ENCODE measurements at places on chromosomes 2 and 18.

DNA sequence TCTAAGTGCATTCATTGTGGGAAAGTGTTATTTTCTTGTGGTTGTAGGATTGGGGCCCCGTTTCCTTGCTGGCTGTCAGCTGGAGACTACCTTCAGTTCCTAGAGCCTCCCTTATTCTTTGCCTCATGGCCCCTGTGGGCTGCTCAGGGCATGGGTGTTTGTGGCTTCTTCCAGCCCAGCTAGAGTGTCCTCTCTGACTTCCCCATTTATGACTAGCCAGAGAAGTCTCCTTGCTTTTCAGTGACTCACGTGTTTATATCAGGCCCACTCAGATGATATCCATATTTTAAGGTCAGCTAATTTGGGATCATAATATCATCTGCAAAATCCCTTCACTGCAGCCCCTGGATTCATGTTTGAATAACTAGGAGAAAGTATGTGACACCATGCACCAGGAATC, 62.8 kb downstream of the DTNA start:
- DNase-seq, result no peak

DNA sequence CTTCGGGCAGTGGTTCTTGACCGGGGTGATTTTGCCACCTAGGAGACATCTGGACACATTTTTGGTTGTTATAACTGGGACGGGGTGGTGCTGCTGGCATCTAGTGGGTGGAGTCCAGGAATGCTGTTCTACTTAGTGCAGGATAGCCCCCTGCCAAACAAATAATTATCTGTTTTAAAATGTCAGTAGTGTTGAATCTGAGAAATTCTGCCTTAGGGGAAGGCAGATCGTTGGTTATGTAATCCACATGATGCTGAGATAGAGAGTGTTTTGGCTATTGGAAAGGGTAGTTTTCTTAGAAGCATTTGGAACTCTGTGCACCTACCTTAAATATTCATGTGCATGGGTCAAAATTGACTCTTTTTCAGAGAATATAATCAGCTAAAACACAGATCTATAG, 199.0 kb downstream of the TPGS2 start:
- DNase-seq, result no peak

- DNase-seq, result no peak
Measured at GRCh38 chr2:100891906-100892642, 72.1 kb downstream of the NPAS2 start.

DNA sequence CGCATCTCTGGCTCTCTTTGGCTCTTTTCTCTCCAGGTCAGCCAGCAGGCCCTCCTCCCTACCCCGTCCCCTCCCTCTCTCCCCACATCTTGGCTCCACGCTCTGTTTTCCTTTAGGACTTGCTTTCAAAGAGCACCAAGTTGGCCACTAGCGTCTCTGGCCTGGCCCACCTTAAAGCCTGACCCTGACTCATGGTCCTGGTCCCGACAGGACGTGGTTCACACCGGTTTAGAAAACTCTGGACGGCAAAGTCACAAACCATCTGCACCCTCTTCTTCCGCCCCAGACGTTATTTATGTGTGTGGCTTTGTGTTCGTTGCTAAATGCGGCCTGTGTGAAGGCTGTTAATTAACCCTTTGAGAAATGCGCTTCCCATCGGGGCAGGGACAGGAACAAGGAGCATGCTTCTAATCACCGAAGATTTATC, 169.0 kb upstream of the HAAO start:
- DNase-seq, result no peak

DNA sequence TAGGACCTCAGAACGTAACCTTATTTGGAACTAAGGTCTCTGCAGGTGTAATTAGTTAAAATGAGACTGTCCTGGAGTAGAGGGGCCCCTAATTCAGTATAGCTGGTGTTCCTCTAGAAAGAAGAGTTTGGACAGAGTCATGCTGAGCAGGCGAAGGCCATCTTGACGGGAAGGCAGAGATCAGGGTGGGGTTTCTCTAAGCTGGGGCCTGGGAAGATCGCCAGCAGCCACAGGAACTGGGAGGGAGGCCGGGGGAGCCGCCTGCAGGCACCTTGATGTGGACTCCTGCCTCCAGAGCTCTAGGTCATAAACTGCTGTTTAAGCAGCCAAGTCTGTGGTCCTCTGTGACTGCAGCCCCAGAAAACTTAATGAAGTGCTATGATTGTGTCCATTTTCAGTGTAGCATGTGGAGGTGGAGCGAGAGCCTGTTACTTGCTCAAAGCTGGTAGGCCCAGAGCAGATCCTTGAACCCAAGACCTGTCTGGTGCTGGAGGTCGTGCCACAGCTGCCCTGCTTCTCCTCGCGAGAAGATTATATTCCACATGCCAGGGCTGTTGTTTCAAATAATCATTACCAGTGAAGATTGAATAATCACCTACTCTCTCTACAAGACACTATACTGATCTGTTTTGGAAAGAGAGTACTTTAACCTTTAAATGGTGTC, 105.7 kb downstream of the TPO start:
- DNase-seq, result no peak

DNA sequence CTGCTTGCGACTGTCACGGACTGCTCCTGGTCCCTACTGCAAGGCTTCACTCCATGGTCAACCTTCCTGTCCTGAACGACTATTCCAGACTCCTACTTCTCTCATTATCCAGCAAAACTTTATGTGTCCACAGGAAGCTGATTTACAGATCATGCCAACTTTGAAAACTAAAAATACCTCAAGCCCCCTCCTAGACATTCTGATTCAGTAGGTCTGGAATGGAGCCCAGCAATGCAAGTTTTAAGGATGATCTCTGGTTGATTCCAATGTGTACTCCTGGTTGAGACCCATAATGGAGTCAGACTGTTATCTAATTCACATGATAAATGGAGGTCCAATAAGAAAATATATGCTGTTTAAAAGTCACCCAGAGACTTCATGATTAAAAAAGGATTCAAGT, 13.1 kb upstream of the LRATD1 start:
- no peak for DNase-seq

DNA sequence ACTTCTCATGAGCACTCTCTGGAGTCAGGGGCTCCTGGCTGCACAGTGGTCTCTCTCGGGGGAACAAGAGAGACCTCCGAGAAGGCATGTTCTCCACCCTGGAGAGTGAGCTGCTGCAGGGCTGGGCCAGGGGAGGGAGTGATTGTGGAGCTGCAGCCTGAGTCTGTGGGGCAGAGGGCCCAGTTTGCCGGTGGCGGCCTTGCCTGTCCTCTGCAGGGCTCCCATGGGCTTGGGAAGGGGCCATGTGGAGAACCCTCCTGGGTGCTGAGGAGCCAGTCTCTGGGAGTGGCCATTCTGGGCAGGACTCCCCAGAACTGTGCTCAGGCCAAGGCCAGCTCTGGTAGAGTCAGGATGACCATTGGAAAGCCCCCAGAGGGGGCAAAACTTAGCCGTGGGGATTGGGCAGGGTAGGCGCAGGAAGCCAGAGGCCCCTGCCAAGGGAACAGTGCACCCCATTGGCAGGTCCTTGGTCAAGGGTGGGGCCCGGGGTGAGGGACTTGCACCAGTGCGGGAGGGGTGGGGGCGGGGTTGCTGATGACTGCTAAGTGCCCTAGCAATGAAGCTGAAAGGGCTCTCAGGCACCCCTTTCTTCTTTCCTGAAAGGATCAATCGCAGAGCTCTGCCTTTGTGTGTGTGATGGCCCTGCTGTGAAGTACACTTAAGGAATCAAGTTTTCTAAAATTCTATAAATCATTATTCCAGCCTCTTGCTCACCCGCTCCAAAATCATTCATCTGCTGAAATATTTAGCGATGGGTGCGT, 69.7 kb upstream of the BOD1L2 start:
- no peak for DNase-seq

DNA sequence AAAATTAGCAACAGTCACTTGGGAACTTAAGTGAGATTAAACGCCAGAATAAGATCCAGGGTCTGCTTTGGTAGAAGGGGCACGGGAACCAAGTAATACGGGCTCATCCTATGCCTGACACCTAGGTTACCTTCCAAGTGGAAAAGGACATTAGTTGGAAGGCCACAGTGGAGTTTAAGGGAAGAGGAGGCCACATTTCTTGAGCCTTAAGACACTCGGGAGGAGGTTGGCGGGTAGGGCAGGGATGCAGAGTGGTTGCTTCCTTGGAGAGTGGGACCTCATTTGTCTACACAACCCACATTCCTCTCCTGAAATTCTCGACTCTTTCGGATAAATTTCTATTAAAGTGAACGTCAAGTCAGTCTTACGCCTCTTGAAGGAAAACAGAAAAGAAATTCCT, 510 bp upstream of the DNAH6 start:
- no peak for DNase-seq

DNA sequence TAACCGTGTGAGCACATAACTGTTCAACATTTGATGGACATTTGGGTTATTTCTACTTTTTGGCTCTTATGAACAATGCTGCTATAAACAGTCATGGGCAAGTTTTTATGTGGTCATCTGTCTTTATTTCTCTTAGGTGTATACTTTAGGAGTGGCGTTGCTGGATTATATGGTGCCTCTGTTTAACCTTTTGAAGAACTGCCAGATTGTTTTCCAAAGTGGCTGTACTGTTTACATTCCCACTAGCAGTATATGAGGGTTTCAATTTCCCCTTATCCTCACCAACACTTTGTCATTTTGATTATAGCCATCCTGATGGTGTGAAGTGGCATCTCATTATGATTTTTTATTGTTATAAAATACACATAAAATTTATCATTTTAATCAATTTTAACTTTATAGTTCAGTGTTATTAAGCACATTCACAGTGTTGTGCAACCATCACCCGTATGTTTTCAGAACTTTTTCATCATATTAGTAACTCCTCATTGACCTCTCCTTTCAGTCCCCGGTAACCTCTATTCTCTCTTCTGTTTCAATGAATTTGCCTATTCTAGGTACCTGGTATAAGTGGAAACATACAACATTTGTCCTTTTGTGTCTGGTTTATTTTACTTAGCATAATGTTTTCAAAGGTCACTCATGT, 55.4 kb downstream of the EML4 start:
- no peak for DNase-seq

DNA sequence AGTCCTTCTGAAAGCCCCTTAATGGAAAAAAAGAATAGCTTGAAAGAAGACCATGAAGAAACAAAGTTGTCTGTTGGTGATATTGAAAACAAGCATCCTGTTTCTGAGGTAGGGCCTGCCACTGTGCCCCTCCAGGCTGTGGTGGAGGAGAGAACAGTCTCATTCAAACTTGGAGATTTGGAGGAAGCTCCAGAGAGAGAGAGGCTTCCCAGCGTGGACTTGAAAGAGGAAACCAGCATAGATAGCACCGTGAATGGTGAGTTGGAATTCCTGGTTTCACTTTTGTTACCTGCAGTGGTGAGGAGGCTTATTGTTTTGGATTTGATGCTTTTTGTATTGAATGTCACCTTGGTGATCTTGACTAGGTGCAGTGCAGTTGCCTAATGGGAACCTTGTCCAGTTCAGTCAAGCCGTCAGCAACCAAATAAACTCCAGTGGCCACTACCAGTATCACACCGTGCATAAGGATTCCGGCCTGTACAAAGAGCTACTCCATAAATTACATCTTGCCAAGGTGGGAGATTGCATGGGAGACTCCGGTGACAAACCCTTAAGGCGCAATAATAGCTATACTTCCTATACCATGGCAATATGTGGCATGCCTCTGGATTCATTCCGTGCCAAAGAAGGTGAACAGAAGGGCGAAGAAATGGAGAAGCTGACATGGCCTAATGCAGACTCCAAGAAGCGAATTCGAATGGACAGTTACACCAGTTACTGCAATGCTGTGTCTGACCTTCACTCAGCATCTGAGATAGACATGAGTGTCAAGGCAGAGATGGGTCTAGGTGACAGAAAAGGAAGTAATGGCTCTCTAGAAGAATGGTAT, 13.3 kb downstream of the SLC20A1 start:
- no peak for DNase-seq
